ENCODE measurements at places on chromosomes 5 and 9.

DNA sequence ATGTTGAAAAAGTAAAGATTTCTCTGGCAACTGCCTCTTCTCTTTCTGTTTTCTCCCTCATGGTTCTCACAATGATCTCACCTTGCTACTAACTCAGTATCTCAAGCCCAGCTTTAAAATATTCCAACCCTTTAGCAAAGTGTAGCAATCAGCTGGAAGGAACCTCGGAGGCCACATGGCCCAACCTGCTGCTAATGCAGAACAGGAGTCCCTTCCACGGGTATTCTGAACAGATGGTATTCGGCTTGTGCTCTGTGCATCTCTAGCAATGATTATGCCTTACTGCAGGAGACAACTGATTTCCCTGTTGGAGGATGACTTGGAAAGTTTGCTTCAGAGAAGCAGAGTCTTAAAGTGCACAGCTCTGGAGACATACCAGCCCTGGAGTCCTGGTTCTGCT, 151.8 kb upstream of the PPP1R2B start:
- no peak for DNase-seq

DNA sequence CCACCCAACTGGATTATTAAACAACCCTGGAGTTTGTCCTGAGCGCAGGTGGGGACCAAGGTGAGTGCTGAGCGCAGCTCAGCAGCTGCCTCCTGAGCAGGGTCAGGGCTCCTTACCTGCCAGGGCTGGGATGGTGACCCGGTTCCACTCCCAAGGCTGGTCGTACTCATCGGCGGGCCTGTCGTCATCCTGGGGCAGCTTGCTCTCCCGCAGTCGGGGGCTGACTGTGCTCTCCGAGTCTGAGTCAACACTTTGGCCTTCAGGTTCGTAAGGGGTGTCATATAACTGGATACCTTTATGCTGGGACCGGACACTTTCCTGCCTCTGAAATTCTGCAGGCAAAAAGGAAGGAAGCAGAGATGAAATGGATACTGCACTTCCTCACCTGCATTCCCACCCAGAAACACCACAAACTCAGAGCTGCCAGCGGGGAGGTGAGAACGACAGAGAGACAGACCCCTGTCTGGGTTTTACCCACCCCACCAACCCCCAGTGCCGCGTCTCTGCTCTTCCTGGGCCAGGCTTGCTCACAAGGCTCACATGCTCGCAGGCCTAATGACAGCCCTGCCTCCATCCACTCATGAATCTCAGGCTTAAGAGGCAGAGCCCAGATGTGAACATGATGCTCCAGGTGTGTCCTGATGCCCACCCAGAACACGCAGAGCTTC, 70.7 kb upstream of the SLC25A51 start:
- DNase-seq, result no peak

- DNase-seq, result peak; percentile 63
These were observed 559.5 kb upstream of the KLF4 start for GRCh38 chr9:108049026-108049607.

- DNase-seq, result no peak
These were observed 28.2 kb downstream of the LPCAT1 start for GRCh38 chr5:1495525-1495897.

DNA sequence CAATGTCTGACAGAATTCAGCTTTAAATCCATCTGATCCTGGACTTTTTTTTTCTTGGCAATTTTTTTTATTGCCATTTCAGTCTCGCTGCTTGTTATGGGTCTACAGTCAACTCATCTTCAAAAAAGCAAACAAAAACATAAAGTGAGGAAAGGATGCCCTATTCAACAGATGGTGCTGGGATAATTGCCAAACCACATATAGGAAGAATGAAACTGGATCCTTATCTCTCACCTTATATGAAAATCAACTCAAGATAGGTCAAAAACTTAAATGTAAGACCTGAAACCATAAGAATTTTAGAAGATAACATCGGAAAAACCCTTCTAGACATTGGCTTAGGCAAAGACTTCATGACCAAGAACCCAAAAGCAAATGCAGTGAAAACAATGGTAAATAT, 389.1 kb upstream of the ST8SIA4 start:
- DNase-seq, result no peak

DNA sequence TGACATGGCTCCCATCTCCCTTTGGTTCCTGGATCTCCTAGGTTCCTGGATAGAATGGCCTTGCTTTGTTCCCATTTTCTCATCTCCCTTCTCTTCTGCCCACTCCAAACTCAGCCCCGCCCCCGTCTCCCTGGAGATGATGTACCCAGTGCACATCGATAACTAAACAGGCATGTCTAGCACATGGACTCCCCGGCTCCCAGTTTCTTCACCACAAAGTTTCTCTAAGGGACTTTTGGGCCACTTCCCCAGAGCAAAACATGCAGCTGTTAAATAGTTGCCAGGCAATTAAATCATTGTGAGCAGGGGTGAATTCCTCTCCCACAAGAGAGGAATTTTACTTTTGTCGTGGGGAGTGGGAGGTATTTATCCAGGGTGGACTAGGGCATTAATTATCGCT, 259.0 kb downstream of the GADD45G start:
- DNase-seq, result no peak

GRCh38 chr5:72687288-72687687, 129.2 kb upstream of the TNPO1 start:
- no peak for DNase-seq

- DNase-seq, result no peak
These were observed 307.3 kb upstream of the KCNN2 start for GRCh38 chr5:114054594-114054993.

- DNase-seq, result no peak
These were observed 20.5 kb downstream of the ERAP2 start for GRCh38 chr5:96896806-96897205.

DNA sequence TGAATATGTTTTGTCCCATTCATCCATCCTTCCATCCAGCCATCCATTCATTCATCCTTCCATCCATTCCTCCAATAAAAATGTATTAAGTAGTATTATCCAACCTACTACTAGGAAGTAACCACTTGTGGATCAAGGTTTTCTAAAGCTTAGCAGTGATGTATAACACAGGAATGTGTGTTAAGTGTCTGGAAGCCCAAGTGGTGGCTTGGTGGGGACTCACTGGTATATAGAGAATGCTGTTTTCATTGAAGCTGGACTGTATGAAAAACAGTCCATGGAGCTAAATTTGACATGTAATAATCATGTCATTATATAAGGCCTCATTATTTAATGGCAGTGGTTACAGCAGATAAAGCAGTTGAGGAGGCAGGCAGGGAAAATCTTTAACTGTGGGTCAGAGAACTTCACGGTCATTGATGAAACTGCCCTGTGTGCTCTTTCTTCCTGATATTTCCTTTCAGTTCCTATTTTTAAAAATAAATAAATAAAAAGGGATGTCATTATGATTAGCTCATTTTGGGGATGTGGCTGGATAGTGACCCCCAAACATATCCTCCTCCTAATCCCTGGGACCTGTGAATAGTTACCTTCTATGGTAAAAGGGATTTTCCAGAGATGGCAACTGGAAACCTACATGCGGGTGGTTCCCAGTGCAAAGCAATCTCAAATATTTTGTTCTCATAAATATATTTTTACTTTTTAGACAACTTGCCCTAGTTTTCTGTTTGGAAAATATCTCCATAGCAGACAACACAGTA, 82.3 kb downstream of the DAPK1 start:
- DNase-seq, result no peak

DNA sequence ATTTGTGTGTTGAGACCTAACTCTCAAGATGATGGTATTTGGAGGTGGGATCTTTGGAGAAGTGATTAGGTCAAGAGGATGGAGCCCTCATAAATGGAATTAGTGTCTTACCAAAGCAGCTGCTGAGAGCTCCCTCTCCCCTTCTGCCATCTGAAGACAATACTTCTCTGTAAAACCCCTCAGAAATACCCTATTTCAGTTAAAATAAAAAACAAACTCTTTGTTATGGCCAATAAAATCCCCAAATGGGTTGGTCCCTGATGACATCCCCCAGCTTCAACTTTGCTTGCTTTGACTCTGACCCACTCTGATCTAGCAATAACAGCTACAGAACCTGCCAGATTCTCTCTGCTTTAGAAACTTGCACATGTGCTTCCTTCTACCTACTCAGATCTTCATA, 100.9 kb downstream of the SNCAIP start:
- no peak for DNase-seq

GRCh38 chr9:131503626-131504465, 1.1 kb downstream of the POMT1 start:
- DNase-seq, result no peak

GRCh38 chr9:69535911-69536310, 136.3 kb downstream of the APBA1 start:
- DNase-seq, result no peak

DNA sequence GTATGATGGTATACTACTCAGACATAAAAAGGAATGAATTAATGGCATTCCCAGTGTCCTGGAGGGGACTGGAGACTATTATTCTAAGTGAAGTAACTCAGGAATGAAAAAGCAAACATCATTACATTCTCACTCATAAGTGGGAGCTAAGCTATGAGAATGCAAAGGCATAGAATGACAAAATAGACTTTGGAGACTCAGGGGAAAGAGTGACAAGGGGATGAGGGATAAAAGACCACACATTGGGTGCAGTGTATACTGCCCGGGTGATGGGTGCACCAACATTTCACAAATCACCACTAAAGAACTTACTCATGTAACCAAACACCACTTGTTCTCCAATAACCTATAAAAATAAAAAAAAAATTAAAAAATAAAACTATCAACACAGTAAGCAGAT, 587.3 kb upstream of the RGMB start:
- DNase-seq, result no peak

- DNase-seq, result no peak
These were observed 105.4 kb upstream of the ATP10B start for GRCh38 chr5:160957312-160957861.

- DNase-seq, result no peak
These were observed 814 bp downstream of the KIF12 start for GRCh38 chr9:114098021-114098935.

DNA sequence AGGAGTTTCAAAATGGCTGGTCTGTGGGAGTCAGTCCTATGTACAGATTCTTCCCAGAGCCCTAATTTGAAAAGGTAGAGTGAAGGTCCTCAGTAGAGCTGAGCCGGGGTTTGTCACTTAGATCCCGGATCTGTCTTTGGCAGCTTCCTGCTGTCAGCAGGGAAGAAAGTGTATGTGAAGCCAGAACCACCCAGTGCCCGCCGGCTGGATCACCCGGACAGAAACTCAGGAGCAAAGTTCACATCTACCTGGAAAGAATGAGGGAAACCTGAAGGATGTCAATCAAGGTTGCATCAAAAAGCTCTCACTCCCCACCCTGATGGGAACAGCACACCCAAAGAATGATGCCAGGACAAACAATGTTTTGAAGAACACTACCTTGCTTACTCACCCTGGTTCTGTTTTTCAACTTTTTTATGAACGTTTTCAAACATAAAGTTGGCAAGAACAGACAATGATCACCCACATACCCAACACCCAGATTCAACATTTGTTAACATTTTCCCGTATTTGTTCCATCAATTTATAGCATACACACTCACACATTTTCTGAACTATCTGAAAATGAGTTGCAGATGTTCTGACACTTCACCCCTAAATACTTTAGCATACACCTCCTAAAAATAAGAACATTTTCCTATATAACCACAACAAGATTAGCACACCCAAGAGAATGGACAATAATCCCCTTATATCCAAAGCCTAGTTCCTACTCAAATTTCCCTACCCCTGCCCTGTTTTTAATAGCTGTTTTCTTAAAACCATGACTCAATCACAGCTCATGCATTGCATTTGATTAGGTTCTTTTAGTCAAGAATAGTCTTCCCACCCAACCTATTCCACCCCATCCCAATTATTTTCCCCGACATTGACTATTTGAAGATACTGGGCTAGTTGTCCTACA, 133.9 kb downstream of the LHFPL2 start:
- no peak for DNase-seq

DNA sequence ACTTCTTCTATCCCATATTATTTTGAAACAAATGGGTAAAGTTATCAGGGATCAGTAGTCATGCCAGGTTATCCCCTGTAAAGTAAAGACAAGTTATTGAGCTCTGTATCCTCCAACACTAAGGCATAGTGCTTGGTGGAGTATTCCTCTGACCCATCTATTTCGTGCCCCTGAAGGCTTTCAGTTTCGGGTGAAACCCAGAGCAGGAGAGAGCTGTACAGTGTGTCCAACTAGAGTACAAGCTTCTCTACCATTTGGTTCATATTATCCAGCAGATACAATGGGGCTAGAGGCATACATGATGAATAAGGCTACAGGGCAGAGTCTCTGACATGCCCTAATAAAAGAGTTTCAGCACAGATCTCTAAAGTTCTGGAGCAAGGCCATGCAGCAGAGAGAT, 3.2 kb upstream of the SLC22A4 start:
- DNase-seq, result no peak

DNA sequence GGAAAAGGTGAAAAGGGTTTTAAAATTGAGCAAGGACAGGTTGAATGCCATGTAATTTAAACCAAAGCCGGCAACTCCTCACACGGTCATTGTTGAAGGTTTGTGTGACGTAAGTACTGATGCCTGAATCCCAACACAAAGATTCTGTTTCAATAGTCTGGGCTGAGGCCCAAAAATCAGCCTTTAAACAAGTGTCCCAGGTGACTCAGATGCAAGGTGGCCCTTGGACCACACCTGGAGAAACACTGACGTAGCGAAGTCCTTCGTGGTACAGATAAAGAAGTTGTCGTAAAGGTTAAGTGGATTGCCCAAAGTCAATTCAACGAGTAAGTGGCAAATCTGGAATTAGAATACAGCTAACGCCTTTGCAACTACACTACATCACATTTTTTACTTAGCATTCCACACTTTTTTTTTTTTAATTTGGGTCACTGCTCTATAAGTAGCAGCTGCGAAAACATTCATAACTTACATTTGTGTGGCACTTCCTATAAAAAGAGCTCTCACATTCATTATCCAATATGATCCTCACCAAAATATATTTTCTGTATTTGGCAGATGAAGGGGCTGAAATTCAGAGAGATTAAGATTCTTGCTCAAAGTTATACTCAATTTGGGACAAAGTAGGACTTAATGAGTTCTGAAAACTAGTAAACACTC, 111.3 kb downstream of the LPAR1 start:
- no peak for DNase-seq

GRCh38 chr9:33852216-33852826, 35.4 kb downstream of the UBE2R2 start:
- DNase-seq, result peak; percentile 40

- peak; percentile 60 for DNase-seq
These were observed 91.1 kb upstream of the RNF180 start for GRCh38 chr5:64074533-64074932.

- no peak for DNase-seq
These were observed 72.9 kb upstream of the PAM start for GRCh38 chr5:102682101-102682647.

- no peak for DNase-seq
These were observed 4.2 kb upstream of the UNC5A start for GRCh38 chr5:176806137-176806536.

- DNase-seq, result no peak
These were observed 16.8 kb upstream of the POMT1 start for GRCh38 chr9:131485728-131486422.

- DNase-seq, result no peak
These were observed 67.1 kb downstream of the RETREG1 start for GRCh38 chr5:16549491-16550206.

- no peak for DNase-seq
These were observed 61.0 kb downstream of the IPPK start for GRCh38 chr9:92608909-92609445.
